T follicular helper cell (primary cell): ENCODE measurements at places on chromosomes 3 and 15.

DNA sequence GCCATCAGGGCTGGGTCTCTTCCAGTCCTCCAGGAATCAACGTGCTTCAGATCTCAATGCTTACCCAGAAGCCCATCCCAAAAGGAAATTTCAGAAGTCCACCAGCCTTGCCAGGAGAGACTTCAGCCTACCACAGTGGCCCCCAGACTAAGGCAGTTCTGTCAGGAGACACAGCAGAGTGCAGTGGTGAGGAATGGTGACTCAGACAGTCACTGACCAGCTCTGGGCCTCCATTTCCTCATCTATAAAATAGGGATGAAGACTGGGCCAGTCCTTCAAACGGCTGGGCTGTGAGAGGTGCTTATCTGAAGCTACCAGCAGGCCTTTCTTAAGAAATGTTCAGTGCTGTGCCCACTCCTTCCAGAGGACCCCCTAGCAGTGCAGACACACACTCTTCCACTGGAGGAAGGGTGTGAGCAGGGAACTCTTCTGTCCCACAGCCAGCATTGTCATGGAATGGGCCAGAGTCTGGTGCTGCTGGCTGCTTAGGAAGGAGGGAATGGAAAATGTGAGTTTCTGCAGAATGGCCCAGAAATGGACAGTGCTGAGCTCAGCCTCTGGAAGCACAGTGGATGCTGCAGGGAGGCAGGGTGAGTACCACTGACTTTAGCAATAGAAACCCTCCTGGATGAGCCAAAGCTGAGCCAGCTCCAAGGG, 41.6 kb upstream of the DUSP7 start:
- no peak for DNase-seq

DNA sequence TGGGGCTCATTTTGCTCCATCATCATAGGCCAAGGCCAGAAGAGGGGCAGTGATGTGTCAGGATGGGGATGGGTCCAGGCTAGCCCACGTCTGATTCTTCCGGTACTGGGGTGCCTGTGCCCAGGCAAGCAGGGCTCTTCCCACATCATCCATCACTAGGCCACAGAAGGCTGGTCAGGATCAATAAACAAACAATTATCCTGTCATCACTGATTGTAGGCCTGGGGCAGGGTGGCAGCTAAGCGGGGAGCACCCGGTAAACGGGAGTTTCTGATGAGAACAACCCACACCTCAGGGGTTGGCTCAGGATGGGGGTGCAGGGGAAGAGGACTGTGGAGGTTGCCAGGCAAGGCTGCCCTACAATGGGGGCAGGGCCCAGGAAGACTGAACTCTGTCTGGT, 18.1 kb upstream of the CACNA2D2 start:
- DNase-seq, result no peak

GRCh38 chr3:158539414-158540014, 31.5 kb upstream of the MLF1 start:
- peak; percentile 36 for DNase-seq

GRCh38 chr15:44536302-44536961, 515 bp upstream of the EIF3J start:
- DNase-seq, result no peak

- no peak for DNase-seq
These were observed 18.4 kb downstream of the LARS2 start for GRCh38 chr3:45406772-45407171.

DNA sequence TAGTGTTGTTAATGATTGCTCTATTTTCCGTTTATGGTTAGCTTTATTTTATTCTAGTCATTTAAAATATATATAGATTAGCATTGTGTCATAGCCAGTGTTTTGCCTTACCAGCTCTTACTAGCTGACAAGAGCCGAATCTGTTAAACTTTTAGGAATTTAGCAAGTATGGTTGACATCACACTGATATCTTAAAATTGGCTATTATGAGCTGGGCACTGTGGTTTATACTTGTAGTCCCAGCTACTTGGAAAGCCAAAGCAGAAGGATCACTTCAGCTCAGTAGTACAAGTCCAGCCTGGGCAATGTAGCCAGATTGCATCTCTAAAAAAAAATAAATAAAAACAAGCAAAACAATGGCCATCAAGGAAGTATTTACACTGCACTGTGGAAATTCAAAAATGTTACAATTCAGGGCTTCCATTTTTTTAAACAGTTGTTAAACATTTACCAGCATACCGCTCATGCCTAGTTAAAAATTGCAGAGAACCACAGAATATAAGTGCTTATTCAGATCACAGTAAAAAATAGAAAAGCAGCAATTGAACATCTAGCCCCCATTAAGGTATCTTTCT, 208.4 kb upstream of the CGNL1 start:
- DNase-seq, result no peak

DNA sequence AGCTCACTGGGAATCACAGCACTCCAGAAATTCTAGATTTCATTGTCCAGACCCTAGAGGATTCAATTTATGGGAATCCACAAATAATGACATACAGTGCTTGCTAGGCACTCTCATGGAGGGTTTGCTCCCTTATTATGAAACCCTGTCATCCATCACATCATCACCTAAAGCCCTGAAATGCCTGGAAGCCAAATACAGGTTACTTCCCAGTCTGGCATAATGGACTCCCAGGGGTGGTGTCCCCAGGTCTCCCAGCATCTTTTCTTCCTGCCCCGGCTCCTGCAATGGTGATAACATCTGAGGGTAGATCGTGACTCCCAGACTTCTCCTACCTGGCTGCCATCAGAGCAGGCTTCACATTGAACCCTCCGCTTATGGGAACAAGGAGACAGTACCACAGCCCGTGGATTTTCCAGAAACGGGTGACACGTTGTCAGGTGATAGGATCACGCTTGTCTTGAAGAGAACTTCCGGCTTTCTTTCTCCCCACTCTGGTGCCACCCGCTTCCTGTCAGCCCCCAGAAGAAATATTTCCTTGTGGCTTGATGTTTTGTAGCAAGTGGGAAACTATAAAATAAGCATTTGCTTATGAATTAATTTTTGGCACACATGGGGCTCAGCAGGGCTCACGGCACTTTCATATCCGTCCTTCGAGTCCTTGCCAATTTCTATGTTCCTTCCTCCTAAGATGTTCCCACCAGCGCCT, 238.7 kb upstream of the BHLHE40 start:
- no peak for DNase-seq

DNA sequence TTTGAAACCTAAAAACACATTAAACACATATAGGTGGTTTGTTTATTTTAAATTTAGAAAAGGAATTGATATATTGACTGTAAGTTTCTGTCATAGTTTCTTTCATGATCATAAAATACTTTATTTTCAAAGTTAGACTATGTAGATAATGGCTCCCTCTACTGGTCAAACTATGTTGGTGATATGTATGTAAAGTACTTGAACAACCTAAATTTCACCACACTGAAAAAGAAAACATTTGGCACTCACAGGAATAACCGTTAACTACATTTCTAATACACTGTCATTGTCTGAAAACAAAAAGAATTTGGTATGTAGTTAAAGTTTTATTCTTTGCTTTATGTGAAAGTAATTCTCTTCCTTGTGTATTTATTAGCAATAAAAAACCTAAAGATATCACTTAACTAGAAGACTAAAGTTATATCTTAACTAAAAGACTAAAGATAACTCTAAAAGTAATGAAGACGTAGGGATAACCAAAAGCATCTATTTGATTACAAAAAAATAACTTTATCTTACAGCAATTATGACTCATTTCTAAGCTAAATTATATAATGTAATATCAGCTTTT, 427.5 kb downstream of the VGLL3 start:
- DNase-seq, result no peak

DNA sequence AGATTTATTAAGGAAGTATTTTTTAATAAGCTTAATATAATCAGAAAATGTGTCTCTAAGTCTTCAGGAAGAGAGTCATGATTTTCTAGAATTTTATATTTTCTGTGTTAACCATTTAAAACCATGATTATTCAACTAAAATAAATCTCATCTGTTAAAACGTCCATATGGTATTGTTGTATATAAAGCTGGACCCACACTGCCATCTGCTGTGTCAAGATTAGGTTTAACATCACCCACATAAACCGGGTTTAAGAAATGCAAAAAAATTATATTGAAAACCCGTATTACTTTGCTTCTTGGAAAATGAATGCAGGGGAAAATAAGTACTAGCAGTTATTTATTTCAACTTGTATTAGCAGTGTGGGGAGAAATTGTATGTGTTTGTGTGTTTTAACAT, 9.5 kb upstream of the CCDC66 start:
- no peak for DNase-seq
